ENCODE measurements at places on chromosomes 5 and 9. TPM values are rescaled to one million over a fixed set of nuclear protein-coding genes. Genes with fewer than 3 reads are reported as not detected.

C5orf58 gene
- not detected for total RNA-seq

SLC44A1 gene
- total RNA-seq: 35.7 TPM

KCNV2 gene
- total RNA-seq: not detected

ELAVL2 gene
- total RNA-seq: 0.04 TPM

LEAP2 gene
- total RNA-seq: 0.52 TPM

RAB14 gene
- total RNA-seq: 46.2 TPM
